Fibroblast of the aortic adventitia (primary cell): ENCODE measurements at places on chromosomes 7 and 10. TPM values are rescaled to one million over a fixed set of nuclear protein-coding genes. Genes with fewer than 3 reads are reported as not detected.

Gene TRIM4
- total RNA-seq: 26.3 and 34.8 TPM in 2 replicates

Gene HOXA13
- not detected in 2 replicates for total RNA-seq

Gene SPRN
- 0.18 and 0.82 TPM in 2 replicates for total RNA-seq

Gene CALY
- not detected in 2 replicates for total RNA-seq

Gene NOS3
- total RNA-seq: 0.36 and 4.6 TPM in 2 replicates

Gene SP4
- 1.6 and 17.0 TPM in 2 replicates for total RNA-seq

Gene DPY19L1
- total RNA-seq: 20.2 and 55.2 TPM in 2 replicates

Gene AZGP1
- total RNA-seq: not detected in 2 replicates

Gene PTPRZ1
- 0.72 and 3.8 TPM in 2 replicates for total RNA-seq

Gene C10orf62
- total RNA-seq: not detected in 2 replicates

Gene FKBP6
- not detected in 2 replicates for total RNA-seq

Gene C10orf143
- total RNA-seq: 0.49 and 2.0 TPM in 2 replicates

Gene ATRNL1
- 1.9 and 7.3 TPM in 2 replicates for total RNA-seq

Gene AKR1C3
- total RNA-seq: 74.2 and 169 TPM in 2 replicates

Gene AKR1B1
- 51.6 and 167 TPM in 2 replicates for total RNA-seq

Gene GSTO2
- total RNA-seq: 3.4 and 8.9 TPM in 2 replicates

Gene CPVL
- 0.54 and 3.2 TPM in 2 replicates for total RNA-seq

Gene OR2A5
- not detected in 2 replicates for total RNA-seq

Gene LIPM
- total RNA-seq: 0.82 TPM in 1 of 2 replicates, not detected in the other

Gene BEND7
- total RNA-seq: 2.6 and 3.2 TPM in 2 replicates

Gene SPDYE1
- not detected in 2 replicates for total RNA-seq

Gene ENO4
- 0.27 and 1.4 TPM in 2 replicates for total RNA-seq

Gene IL2RA
- total RNA-seq: not detected in 2 replicates

Gene DDC
- not detected in 2 replicates for total RNA-seq

Gene CYP26C1
- total RNA-seq: 0.09 TPM in 1 of 2 replicates, not detected in the other

Gene TASOR2
- 92.9 and 147 TPM in 2 replicates for total RNA-seq

Gene NANOS1
- total RNA-seq: 2.1 and 2.7 TPM in 2 replicates

Gene BTRC
- 12.6 and 17.2 TPM in 2 replicates for total RNA-seq

Gene SPDYE2B
- total RNA-seq: 0.16 TPM in 1 of 2 replicates, not detected in the other

Gene ASB10
- total RNA-seq: not detected in 2 replicates

Gene CLDN15
- 3.0 TPM in 2 replicates for total RNA-seq

Gene RBP3
- not detected in 2 replicates for total RNA-seq

Gene PNLIPRP1
- not detected in 2 replicates for total RNA-seq

Gene NKX1-2
- not detected in 2 replicates for total RNA-seq
